ENCODE measurements at places on chromosomes 6 and 20.
A peak's percentile ranks its signal among the peaks of the same experiment; 100 is the strongest.

GRCh38 chr6:160396292-160396691 is 48.1 kb downstream of the SLC22A3 start:
- no peak for DNase-seq

GRCh38 chr6:128672023-128672422 is 151.6 kb upstream of the PTPRK start:
- peak; percentile 90 for DNase-seq

DNA sequence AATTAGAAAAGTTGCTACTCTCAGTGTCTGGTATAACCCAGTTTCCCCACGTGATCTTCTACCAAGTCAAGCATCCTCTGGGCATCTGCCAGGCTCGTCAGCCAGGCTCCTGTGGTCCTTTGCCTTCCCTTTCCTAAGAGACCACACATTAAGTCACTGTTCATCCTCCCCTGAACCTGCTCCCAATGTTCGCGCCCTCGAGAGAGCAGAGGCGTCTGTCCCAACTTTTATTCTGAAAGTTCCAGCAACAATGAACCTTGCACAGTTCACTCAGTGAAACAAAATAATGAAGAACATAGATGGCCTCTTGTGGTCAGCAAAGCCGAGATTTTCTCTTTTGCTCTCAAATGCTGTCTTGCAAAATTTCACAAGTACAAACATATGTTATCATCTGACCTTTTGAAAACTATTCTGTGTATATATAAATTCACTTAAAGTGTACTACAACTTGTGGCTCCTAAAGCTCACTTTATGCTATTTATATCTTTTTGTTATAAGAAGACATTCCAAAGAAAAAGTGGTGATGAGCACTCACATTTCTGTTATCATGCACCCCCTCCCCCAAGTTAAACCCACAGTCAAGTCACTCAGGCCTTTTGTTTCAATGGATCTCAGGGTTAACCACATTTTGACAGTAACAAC is 39.2 kb upstream of the NHSL1 start:
- no peak for DNase-seq

DNA sequence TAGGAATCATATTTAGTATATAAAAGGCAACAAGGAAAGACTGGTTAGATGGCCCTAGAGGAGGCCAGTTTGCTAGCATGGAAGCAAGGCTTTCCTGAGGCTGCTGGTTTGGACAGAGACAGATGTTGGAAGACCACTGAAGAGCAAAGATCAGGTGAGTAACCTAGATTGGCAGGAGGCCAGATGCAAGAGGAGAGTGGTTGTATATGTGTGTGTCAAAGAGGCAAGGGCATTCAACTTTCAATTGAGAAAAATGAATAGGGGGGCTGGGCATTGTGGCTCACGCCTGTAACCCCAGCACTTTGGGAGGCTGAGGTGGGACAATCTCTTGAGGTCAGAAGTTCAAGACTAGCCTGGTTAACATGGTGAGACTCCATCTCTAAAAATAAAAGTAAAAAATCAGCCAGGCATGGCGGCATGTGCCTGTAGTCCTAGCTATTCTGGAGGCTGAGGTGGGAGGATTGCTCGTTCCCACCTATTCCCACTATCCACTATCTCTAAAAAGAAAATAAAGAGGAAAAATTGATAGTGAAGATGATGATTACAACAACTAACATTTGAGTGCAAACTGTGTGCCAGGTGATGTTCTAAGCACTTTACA is 79.8 kb downstream of the PRDM1 start:
- no peak for DNase-seq

DNA sequence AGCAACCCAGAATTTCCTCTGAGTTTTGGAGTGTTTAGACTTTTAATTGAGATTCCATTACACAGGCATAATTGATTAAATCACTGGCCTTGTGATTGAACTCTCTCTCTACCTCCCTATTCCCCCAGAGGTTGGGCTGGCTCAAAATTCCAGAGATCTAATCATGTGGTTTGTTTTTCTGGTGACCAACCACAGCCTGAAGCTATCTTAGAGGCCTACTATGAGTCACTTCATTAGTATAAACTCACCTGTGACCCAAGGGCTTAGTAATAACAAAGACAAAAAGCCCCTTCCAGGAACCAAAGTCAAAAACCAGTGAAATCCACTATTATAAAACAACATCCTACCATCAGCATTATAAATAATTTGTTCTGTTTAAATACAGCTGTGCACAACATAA is 992.5 kb upstream of the CITED2 start:
- no peak for DNase-seq

- no peak for DNase-seq
Measured at GRCh38 chr6:164533045-164533362, 776.4 kb downstream of the C6orf118 start.

Measured in NCI-H524 treated with DMSO at 0.1 percent for 48 hours (cell line).